ENCODE measurements at places on chromosomes 16 and 17. TPM values are rescaled to one million over a fixed set of nuclear protein-coding genes. Genes with fewer than 3 reads are reported as not detected.

DNA sequence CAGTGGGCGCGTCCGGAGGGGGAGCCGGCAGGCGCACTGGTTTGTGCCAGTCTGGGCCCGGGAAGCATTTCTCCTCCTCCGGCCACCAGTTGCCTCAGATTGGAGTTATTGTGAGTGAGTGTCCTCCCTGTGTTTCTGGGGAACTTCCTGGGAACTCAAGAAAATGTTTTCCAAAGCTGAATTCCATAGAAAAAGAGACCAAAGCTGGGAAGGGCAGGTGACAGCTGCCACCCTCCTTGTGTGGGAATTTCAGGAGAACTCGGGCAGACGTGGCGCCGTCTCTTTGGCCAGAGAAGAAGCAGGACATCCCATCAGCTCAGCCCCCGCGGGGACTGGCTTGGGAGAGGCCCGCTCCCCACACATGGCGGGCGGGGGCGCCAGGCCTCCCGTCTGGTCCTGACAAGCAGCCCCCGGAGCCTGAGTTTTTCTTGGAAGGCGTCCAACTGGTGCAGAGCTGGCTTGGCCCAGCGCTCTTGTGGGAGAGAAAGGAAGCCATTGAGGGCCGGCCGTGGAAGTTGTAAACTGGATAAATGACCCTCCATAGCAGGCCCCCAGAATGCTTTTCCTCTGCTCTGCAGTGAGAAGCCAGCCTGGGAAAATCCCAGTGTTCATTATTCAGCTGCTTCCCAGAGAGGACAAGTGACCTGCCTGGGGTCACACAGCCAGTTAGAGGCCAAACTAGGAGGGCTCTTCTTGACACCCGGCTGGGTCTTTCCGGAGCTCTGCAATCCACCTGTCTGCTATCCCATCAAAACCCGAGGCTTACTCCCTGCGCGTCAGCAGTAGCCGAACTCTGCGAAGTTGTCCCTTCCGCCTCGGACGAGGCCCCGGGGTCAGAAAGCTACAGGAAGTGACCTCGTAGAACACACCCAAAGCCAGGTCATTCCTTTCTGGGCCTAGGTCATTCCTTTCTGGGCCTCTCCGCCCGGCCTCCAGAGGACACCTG lies 39.2 kb upstream of the GSE1 start:
- peaks cover 82% of the 10 kb centered on the region for H3K4me1 ChIP-seq
- DNase-seq: no peak
- H3K27ac ChIP-seq: peak overlapping the region; percentile 81
- H3K36me3 ChIP-seq: no peaks in the 10 kb centered on the region

DNA sequence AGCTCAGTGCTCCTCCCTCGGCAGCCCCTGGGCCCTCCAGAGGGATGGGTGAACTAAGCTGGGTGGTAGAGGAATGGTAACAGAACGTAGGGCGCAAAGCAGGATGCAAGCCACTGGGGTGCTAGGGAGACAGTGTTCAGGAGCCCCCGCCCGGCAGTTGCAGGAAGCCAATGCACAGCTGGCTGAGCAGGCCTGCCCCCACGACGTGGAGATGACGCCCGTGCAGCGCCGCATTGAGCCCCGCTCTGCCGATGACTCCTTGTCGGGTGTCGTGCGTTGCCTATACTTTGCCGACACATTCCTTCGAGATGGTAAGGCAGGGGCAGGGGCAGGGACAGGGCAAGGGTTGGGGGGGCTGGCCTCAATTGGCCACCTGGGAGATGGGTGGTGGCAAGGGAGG lies 12.9 kb downstream of the LLGL1 start:
- no peaks in the 10 kb centered on the region for H3K36me3 ChIP-seq
- H3K4me3 ChIP-seq: no peak overlapping the region
- H3K4me1 ChIP-seq: no peaks in the 10 kb centered on the region
- no peaks in the 10 kb centered on the region for H3K27me3 ChIP-seq

- no peak overlapping the region for H3K27ac ChIP-seq
- H3K27me3 ChIP-seq: no peaks in the 10 kb centered on the region
- no peaks in the 10 kb centered on the region for H3K36me3 ChIP-seq
- no peaks in the 10 kb centered on the region for H3K4me1 ChIP-seq
These were observed 24.2 kb downstream of the C1QTNF1 start for GRCh38 chr17:79047923-79048825.

DNA sequence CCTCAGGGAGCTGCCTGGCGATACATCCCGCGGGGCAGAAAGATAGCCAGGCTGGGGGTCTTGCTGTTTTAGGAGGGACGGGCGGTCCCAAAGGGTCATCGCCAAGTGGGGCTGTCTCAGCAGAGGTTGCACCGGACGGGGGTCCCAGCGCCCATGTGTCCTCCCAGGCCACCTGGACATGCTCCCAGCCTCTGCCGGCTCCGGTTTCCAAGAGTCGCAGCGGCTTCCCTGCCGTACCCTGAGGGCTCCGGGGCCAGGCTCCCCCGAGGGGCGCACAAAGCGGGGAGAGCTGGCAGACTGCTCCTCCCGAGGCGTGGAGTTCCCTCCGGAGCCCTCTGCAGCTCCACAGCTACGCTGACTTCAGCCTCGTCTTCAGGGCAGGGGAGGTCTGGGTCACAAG lies 1.2 kb downstream of the TRARG1 start:
- no peaks in the 10 kb centered on the region for H3K4me1 ChIP-seq
- no peak overlapping the region for H3K4me3 ChIP-seq
- no peaks in the 10 kb centered on the region for H3K27me3 ChIP-seq
- no peaks in the 10 kb centered on the region for H3K36me3 ChIP-seq
- DNase-seq: no peak

DNA sequence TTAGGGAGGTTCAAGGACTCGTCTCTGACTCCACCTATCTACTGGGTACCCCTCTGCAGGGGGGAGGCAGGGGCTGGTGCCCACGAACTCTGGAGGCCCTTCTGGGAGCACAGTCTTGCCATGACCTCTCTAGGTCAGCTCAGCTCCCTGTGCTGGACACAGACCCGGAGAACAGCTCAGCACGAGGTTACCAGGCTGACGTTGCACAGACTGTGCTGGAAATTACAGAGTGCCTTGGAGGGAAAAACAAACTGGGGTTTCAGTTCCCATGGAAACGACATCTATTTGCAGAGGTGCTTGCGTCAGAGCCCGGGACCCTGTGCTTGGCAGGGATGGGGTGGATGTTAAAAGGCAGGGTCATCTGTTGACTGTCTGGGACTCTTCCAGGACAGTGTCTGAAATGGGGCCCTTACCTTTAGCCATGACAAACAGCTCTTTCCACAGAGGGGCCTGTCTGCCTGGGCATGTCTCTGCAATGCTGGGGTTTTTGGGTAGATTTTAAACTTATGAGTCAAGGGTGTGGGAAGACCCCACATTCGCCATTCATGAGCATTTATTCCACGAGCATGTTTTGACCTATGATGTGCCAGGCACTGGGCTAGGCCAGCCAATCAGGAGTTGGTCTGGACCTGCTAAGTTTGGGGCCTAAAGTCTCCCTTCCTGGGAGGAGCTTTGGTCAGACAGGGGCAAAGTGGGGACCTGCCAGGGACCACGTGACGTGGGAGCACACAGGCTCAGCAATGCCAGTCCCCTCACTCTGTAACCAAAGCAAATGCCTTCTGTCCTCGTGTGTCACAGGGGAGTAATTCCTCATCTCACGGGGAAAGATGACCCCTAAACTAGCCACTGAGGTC lies 22.5 kb downstream of the CCR7 start:
- no peak overlapping the region for H3K4me3 ChIP-seq
- no peaks in the 10 kb centered on the region for H3K4me1 ChIP-seq
- no peak for DNase-seq

- no peaks in the 10 kb centered on the region for H3K4me1 ChIP-seq
- H3K27ac ChIP-seq: no peak overlapping the region
- H3K4me3 ChIP-seq: no peak overlapping the region
- H3K36me3 ChIP-seq: no peaks in the 10 kb centered on the region
- H3K27me3 ChIP-seq: no peaks in the 10 kb centered on the region
These were observed 27.1 kb upstream of the GCSH start for GRCh38 chr16:81123092-81123852.

GRCh38 chr16:63938661-63939060 lies 1183.2 kb downstream of the CDH11 start:
- no peak overlapping the region for H3K4me3 ChIP-seq
- DNase-seq: no peak
- H3K4me1 ChIP-seq: no peaks in the 10 kb centered on the region
- no peak overlapping the region for H3K27ac ChIP-seq
- H3K27me3 ChIP-seq: no peaks in the 10 kb centered on the region
- H3K36me3 ChIP-seq: no peaks in the 10 kb centered on the region

DNA sequence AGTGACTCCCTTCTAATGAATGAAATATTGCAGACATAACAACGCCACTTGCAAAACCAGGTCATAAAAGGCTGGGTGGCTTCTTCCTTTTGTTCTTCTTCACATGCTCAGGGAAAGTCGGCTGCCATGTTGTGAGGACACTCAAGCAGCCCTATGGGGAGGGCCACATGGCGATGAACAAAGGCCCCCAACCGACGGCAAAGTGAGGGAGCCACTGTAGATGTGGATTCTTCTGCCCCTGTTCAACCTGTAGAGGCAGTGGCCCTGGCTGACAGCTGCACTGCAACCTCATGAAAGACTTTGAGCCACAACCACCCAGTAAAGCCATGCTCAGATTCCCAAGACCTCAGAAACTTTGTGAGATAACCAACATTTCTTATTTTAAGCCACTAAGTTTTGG lies 203.5 kb upstream of the TNRC6C start:
- no peaks in the 10 kb centered on the region for H3K36me3 ChIP-seq
- no peak overlapping the region for H3K27ac ChIP-seq
- peaks cover 10% of the 10 kb centered on the region for H3K27me3 ChIP-seq
- H3K4me1 ChIP-seq: no peaks in the 10 kb centered on the region
- H3K4me3 ChIP-seq: no peak overlapping the region

GRCh38 chr16:19223235-19224170 lies 55.5 kb downstream of the SYT17 start:
- no peaks in the 10 kb centered on the region for H3K27me3 ChIP-seq
- no peaks in the 10 kb centered on the region for H3K4me1 ChIP-seq
- H3K36me3 ChIP-seq: no peaks in the 10 kb centered on the region

- no peak overlapping the region for H3K27ac ChIP-seq
- peaks cover 57% of the 10 kb centered on the region for H3K4me1 ChIP-seq
- H3K27me3 ChIP-seq: no peaks in the 10 kb centered on the region
- no peaks in the 10 kb centered on the region for H3K36me3 ChIP-seq
These were observed 150.2 kb upstream of the GSE1 start for GRCh38 chr16:85462714-85463611.

DNA sequence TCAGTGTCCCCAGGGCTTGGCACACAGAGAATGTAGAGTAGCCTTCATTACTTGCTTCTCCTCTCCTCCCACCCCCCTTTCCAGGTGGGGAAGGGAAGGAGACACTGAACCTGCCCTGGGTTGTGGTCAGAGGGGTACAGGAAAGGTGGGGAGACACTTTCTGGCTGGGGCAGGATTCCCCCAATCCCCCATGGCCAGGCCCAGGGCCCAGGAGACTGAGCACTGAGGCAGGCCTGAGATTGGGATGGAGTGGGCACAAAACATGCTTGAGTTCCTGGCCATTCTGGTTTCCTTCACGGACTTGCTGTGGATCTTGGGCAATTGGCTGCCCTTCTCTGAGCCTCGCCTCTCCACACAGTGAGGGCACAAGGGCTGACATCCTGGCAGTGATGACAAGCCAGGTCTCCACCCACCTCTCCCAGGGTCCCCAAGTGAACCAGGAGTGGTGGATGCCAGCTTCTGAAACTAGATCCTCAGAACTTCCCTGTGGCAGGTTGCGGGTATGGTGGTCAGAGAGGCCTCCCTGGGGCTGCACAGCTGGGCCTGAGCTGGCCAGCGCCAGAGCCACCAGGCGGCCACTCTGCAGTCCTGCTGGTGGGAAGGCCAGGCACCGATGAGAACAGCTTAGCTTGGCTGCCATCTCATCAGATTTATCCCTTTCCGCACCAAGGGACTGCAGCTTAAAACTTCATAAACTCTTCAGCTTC lies 9.3 kb downstream of the ZNF629 start:
- peaks cover 1% of the 10 kb centered on the region for H3K36me3 ChIP-seq
- no peaks in the 10 kb centered on the region for H3K27me3 ChIP-seq
- no peak overlapping the region for H3K4me3 ChIP-seq
- peaks cover 17% of the 10 kb centered on the region for H3K4me1 ChIP-seq
- DNase-seq: no peak
- H3K27ac ChIP-seq: peak overlapping the region; percentile 44

DNA sequence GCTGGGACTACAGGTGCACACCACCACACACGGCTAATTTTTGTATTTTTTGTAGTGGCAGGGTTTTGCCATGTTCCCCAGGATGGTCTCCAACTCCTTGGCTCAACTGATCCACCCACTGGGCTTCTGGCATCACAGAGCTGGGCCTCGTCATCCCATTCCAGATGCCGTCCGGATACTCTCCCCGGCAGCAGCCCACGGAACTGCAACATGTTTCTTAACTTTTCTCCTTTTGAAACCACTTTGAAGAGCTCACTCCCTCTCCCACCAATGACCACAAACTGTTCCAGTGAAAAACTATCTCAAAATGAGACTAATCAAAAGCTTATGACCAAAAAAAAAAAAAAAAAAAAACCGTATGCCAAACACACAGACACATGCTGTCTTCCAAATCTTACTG lies 17.6 kb downstream of the PEMT start:
- no peak overlapping the region for H3K27ac ChIP-seq
- H3K4me1 ChIP-seq: no peaks in the 10 kb centered on the region
- DNase-seq: no peak
- H3K27me3 ChIP-seq: no peaks in the 10 kb centered on the region
- no peaks in the 10 kb centered on the region for H3K36me3 ChIP-seq

DNA sequence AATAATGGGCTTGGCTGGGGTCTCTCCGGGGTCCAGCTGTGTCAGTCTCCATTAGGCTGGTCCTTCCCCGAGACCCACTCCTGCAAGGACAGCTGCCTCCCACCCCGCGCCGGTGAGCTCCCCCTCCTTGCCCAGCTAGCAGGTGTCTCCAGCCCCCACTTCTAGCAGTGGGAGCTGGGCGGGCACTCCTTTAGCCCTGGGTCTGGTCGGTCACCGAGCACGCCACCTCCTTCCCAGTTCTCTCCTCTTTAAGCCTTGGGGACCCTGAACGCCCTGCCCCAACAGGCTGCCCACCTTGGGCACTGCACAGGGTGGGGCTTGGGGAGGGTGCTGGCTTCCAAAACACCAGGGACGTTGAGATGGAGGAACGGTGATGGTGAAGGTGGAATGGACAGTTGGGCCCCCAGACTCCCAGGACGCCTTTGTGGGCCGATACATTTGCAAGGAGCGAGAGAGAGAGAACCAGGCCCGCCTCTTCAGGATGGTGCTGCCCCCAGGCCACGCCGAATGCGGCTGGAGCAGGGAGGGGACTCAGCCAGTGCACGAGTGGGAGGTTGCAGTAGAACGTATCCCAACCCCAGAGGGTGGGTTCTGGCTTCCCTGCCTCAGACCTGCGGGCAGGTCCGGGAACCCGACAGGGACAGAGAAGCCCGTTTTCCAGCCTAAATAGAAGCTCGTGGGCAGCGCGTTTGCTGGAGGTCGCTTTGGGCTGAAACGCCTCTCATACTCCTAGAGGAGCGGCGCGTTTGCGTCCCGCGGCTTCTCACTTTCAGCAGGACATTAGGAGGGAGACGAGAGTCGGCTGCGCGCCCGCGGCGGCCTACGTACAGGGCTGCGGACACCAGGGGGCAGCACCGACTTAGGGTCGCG lies 10.7 kb downstream of the TBX2 start:
- no peaks in the 10 kb centered on the region for H3K36me3 ChIP-seq
- peaks cover 21% of the 10 kb centered on the region for H3K4me1 ChIP-seq

GRCh38 chr16:22621586-22622155 lies 111.0 kb downstream of the NPIPB5 start:
- no peak for DNase-seq
- peaks cover 19% of the 10 kb centered on the region for H3K27me3 ChIP-seq
- no peaks in the 10 kb centered on the region for H3K4me1 ChIP-seq
- no peaks in the 10 kb centered on the region for H3K36me3 ChIP-seq
- H3K27ac ChIP-seq: no peak overlapping the region

GRCh38 chr17:80895366-80895765 lies 96.3 kb upstream of the CHMP6 start:
- H3K4me3 ChIP-seq: no peak overlapping the region
- H3K27ac ChIP-seq: no peak overlapping the region
- H3K36me3 ChIP-seq: peaks cover 3% of the 10 kb centered on the region
- H3K4me1 ChIP-seq: peaks cover 22% of the 10 kb centered on the region
- DNase-seq: no peak

Gene SDR42E2
- total RNA-seq: 0.05 TPM

Gene HOXB9
- total RNA-seq: 65.9 TPM

Gene IQCK
- 15.5 TPM for total RNA-seq

Gene NPIPB9
- total RNA-seq: 0.90 TPM

Gene MED13
- total RNA-seq: 69.5 TPM
